ENCODE measurements at places on chromosomes 3 and 15.

GRCh38 chr3:99355465-99355864, 282.9 kb upstream of the COL8A1 start:
- DNase-seq = no peak

GRCh38 chr3:184333190-184333589, 4.2 kb upstream of the FAM131A start:
- DNase-seq = no peak

- DNase-seq = no peak
Observed at GRCh38 chr15:99138491-99138982, 33.7 kb downstream of the SYNM start.

DNA sequence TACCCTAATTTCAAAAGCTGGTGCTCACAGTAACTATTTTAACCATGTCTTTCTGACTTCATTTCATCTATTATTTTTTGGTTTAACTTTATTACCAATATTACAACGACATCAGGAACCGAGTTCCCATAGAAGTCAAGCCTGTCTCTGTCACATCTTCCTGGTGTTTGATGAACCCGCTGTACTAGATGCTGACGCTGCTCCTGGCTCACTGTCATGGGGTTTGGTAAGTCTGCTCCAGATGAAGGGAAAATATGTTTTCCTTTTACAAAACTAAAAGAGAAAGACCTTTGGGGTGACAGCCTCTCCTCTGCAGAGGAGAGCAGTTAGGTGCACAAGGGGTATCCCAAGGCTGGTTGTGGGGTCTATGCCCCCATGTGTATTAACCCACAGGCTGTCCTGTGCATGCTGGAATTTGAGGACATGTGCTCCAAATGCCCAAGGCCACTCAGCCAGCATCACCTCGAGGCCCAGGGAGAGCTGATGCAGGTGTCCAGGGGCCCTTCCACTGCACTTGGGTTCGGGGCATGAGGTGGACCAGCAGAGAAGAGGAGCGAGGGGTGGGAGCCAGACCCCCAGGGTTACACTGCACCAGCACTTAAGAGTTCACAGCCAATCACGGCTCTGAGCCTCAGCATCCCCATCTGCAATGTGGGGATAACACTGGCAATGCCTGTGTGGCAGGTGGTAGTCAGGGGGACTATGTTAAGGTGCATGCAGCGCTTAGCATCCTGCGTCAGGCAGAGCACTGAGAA, 62.2 kb downstream of the ATP10A start:
- no peak for DNase-seq

DNA sequence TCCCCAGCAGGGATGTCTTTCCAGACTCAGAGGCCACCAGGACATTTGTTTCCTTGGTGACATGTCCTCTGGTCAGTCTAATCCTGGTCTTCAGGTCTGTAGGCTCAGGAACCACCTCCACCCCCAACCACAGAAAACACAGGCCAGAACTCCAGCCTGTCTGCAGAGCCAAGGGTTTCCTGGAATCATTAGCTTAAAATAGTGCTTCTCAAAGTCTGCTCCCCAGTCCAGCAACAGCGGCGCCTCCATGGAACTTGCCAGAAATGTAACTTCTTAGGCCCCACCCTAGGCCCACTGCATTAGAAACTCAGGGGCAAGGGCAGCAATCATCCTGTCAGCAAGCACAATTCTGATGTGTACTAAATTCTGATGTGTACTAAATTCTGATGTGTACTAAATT, 20.0 kb downstream of the SLC28A1 start:
- DNase-seq = no peak

GRCh38 chr15:68717951-68718350, 102.7 kb downstream of the ANP32A start:
- DNase-seq = no peak

GRCh38 chr3:59873576-59874230, 823.9 kb upstream of the CFAP20DC start:
- no peak for DNase-seq

All from stimulated activated CD4-positive, alpha-beta T cell treated with anti-CD3 and anti-CD28 coated beads, Interleukin-4, amount 100 ng/mL, for 48 hours (primary cell).